EH (cell line): ENCODE measurements at places on chromosomes 12 and 14.

DNA sequence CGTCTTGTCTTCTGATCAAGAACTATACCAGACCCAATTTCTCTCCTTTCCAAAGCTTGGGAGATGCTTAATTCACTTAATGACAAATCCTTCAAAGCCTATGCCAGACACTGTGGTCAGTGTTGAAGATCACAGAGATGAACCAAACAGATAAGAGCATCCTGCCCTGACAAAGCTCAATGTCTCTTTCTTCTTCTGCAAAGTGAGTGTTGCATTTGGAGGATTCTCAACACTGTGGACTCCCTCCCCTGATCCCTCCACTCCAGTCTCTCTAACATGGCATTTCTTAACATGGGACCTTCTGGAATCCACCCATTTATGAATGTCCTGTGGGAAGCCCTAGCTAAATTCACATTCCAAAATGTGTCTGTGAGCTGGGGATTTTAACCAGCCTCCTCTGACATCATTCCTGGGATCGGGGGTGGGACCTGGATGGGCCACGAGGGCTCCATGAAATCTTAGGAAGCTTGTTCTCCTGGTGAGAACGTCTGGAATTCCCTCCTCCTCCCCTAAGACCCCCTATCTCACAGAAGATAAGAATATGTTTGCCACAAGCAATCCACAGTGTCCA, 20.3 kb downstream of the SYNE3 start:
- DNase-seq, result peak; percentile 79

DNA sequence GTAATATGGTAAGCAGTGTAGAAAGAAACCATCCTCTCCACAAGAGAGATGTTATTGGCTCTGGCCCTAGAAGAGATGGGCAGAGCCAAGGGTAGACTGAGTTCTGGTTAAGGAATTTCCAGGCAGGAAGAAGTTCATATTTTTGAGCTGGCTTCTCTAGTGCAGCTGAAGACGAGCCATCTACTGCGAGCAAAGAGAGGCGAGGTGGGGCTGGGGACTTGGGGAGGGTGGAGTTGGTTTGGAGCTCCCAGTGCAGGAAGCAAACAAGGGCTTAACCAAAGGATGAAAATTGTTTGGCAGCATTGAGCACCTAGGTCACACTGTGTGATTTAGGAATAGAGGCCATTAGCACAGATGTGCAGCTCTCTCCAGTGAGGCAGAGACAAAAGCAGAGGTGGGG, 239.6 kb downstream of the ZFP36L1 start:
- no peak for DNase-seq

GRCh38 chr12:30730011-30730410, 24.7 kb downstream of the CAPRIN2 start:
- no peak for DNase-seq

DNA sequence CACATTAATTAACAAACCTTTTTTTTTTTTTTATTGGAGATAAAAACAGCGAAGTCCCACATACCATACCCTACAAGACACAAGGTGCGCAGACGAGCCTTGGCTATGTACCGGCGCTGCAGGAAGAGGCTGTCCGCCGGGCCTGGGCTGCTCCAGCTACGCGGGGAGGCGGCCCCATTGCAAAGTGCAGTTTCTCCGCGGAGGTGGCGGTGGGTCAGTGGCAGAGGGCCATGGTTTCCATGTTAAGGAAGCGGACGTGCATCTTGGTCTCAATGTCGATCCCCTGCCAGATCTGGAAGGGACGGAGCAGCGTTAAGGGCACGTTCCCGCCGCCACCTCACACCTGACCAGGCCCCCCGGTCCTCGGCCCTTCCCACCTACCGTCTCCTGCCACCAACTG, 60.3 kb downstream of the TESC start:
- no peak for DNase-seq

GRCh38 chr12:104522985-104523722, 66.4 kb downstream of the CHST11 start:
- no peak for DNase-seq

DNA sequence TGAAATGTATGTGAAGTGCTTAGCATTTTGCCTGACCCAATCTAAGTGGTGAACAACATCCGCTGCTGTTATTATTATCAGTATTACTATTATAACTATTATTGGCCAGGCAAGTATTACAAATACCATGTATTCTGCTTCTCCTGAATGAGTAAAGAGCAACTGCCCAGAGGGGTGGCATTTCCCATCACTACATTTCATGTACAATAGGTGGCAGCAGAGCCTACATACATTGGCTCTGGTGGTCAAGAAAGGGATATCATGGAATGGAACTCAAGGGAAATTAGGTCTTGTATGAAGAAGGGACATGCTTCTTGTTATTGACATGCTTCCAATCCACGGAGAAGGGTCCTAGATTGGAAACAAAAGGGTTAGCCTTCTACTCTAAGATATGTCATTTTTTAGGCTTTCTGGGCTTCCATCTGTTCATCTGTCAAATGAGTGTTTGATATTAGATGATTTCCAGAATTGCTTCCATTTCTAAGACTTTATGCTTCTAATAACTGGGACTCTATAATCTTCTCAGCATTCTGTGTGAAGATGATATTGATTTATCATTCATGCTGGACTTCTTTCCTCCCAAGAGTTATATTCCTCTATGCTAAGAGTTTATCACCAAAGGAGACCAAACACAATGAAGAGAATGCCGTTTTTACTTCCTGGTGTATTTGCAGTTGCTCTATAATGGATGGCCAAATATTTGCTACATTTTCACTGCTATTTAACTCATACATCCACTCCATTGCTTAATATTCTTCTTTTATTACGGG, 239.1 kb downstream of the SSPN start:
- peak; percentile 71 for DNase-seq

- peak; percentile 57 for DNase-seq
These were observed 70.7 kb downstream of the RASSF8 start for GRCh38 chr12:26028953-26029735.

DNA sequence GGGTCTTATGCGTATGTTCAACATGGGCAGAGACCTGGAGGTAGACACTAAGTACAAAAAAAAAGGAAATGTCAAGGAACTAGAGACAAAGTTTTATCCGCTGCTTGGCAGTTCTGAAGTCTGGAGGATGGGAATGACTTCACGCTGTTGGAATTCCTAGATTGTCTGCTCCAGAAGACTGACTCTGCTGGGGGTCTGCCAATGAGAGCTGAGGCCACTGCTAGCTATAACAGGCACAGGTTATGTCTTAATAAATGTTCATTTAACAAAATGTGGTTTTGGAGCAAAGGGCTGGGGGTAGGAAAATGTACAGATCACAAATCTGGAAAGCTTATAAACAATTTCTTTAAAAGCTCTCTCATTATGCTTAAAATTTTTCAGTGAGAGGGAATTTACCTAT, 5.9 kb downstream of the RNASE8 start:
- peak; percentile 91 for DNase-seq

DNA sequence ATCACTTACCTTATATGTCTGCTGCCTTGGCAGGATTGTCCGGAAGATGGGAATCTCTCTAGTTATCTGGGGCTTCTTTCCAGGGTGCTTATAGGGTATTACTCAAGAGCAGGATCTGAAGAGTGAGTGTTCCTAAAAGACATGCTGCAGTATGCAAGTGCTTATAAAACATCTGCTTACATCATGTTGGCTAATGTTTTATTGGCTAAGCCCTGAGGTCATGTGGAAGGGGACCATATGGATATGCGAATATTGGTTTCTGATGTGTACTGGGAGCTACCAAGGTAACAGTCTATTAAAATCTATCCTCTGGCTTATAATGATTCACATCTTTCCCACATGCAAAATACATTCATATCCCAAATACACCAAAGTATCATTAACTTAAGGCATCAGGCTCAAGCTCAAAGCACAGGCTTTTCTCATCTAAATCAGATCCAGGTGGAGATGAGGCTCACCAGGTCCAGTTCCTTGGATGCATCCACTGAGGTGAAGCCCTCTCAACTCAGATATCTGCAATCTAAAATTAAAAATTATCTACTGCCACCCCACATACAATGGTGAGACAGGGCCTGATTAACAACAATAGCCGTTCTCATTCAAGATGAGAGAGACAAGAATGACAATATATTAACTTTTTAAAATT, 29.8 kb downstream of the LRRIQ1 start:
- no peak for DNase-seq

DNA sequence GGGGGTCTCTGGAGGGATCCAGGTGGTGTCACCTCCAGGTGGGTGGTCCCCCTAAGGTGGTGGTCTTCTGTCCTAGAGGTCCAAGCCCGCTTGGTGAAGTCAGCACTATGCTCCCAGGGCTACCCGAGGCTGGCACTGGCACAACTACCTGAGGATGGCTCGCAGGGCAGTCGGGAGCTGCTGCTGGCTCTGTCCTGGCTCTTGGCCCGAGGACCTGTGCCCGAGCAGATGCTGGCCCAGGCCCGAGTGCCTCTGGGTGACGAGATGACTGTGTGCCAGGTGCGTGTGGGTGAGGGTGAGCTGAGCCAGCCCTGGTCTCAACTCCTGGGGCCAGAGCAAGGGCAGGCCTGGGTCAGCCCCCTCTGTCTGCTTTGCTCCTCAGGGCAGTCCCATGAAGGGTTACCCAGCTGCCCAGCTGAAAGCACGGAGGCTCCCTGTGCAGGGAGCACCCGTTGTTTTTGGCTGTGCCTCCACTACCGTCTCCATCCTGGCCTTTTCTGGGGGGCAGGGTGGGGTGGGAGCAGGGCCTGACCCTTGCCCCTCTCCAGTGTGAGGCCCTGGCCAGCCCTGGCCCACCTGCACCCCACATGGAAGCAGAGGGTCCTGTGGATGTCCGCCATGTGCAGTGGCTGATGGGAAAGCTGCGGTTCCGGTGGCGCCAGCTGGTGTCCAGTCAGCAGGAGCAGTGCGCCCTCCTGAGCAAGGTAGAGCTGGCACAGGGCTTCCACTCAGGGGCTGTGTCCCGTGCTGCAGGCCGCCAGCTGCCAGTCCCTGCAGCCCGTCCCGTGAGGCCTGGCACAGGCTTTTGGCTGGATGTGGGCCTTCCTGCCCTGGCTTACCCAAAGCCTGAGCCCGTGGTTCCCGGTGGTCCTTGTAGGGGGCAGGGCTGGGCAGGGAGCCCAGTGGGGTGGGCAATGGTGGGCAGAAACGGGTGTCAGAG, 1.3 kb downstream of the TEDC1 start:
- DNase-seq, result no peak

GRCh38 chr14:103501041-103501870, 21.4 kb downstream of the CKB start:
- DNase-seq, result no peak
